ENCODE measurements at places on chromosomes 7 and 10.

GRCh38 chr10:43350156-43350555, 21.3 kb upstream of the FXYD4 start:
- DNase-seq = no peak

GRCh38 chr7:44331682-44332081, 6.3 kb upstream of the CAMK2B start:
- no peak for DNase-seq

DNA sequence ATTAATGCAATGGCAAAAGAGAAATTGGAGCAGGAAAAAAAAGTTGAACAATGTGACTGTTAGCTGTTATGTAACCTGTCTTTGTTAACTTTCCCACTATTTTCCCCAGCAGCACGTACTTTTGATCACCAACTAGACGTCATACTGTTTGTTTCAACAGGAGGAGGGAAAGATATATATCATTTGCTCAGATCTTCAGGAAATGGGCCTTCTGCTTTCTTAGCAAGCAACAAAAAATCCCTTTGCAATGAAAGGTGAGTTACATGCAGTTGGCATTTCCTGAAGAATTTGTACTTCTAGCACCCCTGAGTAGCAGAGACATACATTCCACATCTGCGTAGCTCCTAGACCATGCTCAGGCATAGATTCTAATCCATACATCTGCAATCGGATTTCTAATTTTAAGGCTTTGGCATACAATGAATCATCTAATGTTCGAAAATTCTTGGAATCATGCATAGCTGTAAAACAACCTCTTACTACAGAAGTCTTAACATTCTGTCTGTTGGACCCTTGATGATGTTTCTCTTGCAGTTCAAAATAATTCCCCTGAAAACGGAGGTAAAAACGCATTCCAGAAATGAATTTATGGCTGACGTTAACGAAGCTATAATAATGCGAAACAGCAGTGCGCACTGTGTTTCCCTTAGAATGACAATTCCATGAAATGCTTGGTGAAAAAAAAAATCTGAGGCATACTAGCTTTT, 286.9 kb upstream of the MGMT start:
- no peak for DNase-seq

GRCh38 chr10:123175389-123176387, 21.5 kb downstream of the BUB3 start:
- DNase-seq = no peak

DNA sequence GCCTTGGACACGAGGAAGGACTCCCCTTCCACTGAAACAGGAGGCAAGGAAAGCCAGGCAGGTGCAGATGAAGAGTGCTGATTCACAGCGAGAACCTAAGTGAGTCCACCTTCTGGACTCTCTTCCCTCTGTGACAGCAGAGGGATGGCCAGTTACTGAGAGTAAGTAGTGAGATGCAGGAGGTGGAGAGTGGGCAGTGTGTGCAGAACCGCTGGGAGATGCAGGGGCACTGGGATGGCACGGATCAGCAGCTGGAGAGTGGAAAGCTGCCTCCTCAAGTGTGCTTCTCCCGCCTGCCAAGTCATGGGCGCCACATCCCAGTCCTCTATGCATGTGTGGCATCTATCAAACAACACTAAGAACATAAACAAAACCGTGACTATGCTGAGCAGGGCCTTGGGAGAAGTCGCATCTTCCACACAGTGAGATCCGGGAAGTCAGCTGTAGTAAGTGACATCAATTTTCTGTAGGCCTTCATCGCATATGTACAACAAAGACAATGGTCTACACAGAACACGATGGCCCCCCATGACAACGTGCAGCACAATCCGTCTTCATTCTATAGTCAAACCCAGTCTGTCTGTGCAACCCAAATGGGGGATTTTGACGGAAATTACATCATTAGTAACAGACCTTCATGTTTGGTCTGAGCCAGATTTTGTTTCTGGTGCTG, 217.4 kb upstream of the KLF14 start:
- no peak for DNase-seq

- DNase-seq = no peak
Observed at GRCh38 chr7:135756191-135756590, 7.6 kb upstream of the FAM180A start.

DNA sequence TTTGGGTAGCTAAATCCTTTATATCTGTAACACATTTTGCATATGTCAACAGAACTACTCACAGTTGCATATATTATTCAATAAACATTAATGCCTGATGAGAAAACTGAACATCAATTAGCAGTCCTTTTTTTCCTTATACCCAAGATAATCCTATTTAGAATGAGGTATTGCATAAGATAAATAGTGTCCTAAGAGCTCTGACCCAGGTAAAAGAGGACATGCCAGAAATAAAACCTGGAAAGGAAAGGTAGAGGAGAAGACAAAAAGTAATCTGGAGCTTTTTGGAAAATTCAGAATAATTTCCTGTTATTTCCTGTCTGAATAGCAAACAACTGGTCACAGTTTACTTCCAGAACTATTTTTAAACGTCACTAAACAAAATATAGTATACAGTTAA, 204.4 kb downstream of the PLXDC2 start:
- DNase-seq = no peak

- DNase-seq = no peak
Observed at GRCh38 chr10:125283191-125283835, 123.0 kb upstream of the CTBP2 start.

- DNase-seq = no peak
Observed at GRCh38 chr10:53886325-53887300, 914.4 kb downstream of the PCDH15 start.

DNA sequence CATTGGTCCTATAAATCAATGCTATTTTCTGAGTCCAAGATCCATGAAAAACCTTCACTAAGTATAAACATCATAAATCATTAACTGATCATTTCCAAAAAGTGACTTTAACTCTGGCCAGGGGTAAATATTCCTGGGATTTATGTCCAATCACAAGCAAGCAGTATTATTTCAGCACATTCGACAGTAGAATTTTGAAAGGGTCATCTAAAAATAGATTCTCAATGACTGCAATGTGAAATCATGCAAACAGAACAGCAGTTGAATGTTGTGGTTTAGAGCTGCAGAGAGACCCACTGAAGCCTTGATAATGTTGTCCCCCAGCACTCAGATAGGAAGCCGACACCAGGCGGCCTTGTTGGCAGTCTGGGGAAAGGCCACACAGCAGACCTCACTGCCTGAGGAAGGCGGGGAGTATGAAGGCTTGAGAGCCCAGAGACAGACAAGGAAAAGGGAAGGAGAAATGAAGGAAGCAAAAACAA, 38.1 kb downstream of the FAM107B start:
- no peak for DNase-seq

GRCh38 chr10:117552156-117552631, 9.6 kb downstream of the EMX2 start:
- no peak for DNase-seq
